ENCODE measurements at places on chromosomes 2 and 18. TPM values are rescaled to one million over a fixed set of nuclear protein-coding genes. Genes with fewer than 3 reads are reported as not detected.

COL4A3 gene
- total RNA-seq = 1.1 TPM

FBXO48 gene
- 1.3 TPM for total RNA-seq

SKOR2 gene
- 0.34 TPM for total RNA-seq

ZNF396 gene
- total RNA-seq = 1.0 TPM

MROH2A gene
- total RNA-seq = 0.16 TPM

GPR45 gene
- not detected for total RNA-seq

PSMA8 gene
- total RNA-seq = not detected

RUFY4 gene
- total RNA-seq = 0.31 TPM

ALK gene
- total RNA-seq = 0.11 TPM

Data from WTC11 (cell line).